Immature natural killer cell (primary cell): ENCODE measurements at places on chromosomes 16 and 17.

DNA sequence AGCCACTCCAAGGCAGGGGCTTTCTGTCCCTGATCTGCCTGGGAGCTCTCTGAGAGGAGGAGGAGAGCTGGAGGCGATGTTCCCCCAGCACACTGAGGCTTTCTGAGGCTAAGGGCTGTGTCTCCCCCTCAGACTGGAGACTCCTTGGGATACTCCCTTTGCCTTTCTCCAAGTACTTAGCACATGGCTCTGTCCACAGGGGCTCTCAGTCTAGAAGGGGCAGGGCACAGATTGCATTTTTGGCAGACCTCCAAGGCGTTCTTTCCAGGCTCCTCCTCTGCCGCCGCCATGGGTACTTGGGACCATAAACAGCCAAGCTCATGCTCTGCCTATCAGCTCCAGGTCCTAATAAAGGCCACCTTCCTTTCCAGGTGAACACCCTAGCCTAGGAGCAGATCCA is 1.8 kb upstream of the GIP start:
- DNase-seq: no peak

GRCh38 chr17:45974916-45975630 is 24.0 kb upstream of the STH start:
- no peak for DNase-seq

DNA sequence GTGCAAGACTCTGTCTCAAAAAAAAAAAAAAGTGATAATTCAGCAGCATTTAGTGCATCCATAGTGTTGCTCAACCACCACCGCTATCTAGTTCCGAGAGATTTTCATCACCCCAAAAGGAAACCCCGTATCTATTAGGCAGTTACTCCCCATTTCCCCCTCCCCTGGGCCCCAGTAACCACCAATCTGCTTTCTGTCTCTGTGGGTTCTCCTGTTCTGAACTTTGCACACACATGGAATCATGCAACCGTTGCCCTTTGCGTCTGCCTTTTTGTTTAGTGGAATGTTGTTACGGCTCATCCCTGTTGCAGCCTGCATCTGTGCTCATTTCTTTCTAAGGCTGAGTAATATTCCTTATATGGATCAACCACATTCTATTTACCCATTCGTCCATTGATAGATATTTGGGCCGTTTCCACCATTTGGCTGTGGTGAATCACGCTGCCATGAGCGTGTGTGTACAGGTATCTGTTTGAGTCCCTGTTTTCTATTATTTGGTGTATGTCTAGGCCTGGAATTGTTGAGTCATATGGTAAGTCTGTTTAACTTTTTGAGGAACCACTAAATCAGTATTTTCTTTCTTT is 8.7 kb upstream of the SYNGR2 start:
- no peak for DNase-seq

GRCh38 chr17:42409523-42410318 is 13.3 kb downstream of the CAVIN1 start:
- DNase-seq: no peak

GRCh38 chr16:66335704-66336329 is 30.7 kb upstream of the CDH5 start:
- DNase-seq: no peak

DNA sequence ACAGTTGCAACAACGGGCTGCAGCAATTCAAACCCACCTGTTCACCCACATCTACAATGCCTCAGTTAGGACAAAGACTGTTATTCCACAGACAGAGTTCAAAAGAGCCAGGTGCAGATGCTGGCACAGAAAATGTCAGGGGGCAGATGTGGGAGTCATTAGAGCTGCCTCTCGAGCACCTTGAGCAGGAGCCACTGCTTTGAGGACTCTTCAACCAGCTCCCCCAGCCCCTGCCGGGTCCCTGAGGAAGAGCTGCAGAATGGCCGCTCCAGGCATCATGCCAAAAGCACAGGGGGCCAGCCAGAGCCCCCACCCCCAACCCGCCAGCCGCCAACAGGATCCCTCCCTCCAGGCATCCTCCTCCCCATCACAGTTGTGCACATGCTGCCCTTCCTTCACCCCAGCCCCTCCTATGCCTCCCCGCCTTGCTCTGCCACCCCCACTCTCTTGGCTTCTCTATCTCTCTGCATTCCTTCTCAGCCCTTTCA is 20.8 kb downstream of the C17orf67 start:
- DNase-seq: no peak

GRCh38 chr17:50210240-50211225 is 9.1 kb upstream of the COL1A1 start:
- DNase-seq: no peak

GRCh38 chr17:6327007-6327406 is 107.9 kb downstream of the AIPL1 start:
- no peak for DNase-seq
